ENCODE measurements at places on chromosomes 1 and 21.

- no peak for DNase-seq
These were observed 5.3 kb upstream of the SFT2D2 start for GRCh38 chr1:168220470-168220871.

- DNase-seq: no peak
These were observed 5.1 kb upstream of the FRRS1 start for GRCh38 chr1:99771513-99771918.

- no peak for DNase-seq
These were observed 20.5 kb downstream of the ELAPOR1 start for GRCh38 chr1:109134423-109134822.

GRCh38 chr1:59446257-59446901, 149.5 kb downstream of the FGGY start:
- DNase-seq: no peak

DNA sequence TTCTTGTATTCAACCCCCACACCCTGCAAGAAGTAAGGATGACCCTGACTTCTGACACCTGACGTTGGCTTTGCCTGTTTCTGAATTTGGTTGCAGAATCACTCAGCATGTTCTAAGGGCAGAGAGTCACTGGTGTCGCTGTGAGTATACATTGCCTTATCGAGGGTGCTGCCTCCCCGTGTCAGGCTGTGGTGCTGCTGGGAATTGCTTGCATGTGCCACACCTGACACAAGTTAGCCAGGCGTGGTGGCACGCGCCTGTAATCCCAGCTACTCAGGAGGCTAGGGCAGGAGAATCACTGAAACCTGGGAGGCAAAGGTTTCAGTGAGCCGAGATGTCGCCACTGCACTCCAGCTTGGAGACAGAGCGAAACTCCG, 45.9 kb downstream of the WDR4 start:
- no peak for DNase-seq

DNA sequence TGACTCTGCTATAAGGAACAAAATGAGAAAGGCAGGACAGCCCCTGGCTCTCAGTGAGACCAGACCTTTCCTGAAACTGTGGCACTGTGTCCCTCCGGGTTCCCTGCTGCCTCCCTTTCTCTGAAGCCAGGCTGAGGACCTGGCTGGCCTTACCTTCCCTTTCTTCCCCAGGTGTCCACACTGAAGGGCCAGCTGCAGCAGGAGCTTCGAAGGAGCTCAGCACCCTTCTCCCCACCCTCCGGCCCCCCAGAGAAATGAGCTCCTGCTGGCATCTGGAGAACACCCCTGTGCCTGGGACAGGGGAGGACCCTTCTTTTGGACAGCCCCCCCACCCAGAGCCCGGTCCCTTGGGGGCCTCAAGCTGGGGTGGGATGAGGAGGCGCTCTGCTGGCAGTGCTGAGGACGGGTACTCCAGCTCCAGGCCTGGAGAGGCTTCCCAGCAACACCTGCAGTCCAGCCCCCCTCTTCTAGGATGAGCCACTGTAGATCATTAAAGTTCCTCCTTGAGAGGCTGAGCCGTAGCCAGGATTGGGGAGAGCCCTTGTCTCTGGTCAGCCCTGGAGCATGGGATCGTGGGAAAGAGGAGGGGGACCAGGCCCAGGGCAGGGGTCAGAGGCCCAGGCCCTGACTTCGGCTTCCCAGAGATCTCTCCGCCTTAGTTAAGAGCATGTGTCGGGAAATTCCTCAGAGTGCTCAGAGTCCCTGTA, 8.1 kb downstream of the MFAP2 start:
- DNase-seq: no peak

DNA sequence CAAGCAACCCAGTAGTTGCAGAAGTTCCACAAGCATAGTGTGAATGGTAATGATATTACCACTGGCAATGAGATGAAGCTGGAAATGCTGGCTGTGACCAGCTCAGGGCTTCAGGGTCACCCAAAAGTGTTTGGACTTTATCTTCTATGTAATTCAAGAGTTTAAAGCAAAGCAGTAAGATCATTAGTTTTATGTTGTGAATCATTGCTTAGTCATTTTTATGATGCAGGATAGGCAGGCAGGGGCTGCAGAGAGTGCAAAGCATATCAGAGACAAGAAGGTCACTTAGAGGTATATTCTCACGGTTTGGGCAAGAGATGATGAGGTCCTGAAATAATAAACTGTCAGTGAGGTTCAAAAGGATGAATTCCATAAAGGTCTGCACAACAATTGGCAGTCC, 147.4 kb downstream of the OLFM3 start:
- no peak for DNase-seq

DNA sequence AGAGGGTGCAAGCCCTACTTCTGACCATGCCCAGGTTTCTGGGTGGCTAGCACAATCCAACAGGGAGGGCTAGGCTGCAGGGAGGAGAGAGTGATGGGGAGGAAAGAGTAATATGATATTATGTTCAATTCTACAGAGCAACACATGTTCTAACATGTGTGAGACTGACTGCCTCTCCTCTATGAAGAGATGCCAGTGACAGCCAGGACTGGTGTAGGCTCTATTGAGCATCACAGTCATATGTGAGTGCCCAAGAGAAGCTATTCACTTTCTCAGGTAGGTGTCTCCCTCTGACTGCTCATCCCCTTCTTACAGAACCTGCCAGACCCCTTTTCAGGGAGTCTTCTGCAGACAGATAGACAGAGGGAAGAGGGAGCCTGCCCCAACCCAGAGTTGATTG, 446.1 kb downstream of the SIPA1L2 start:
- DNase-seq: no peak

GRCh38 chr1:41456847-41457540, 27.5 kb downstream of the EDN2 start:
- no peak for DNase-seq

GRCh38 chr1:20153000-20153418, 13.9 kb downstream of the PLA2G2F start:
- DNase-seq: no peak

GRCh38 chr1:189151361-189151760, 1326.3 kb downstream of the BRINP3 start:
- no peak for DNase-seq

DNA sequence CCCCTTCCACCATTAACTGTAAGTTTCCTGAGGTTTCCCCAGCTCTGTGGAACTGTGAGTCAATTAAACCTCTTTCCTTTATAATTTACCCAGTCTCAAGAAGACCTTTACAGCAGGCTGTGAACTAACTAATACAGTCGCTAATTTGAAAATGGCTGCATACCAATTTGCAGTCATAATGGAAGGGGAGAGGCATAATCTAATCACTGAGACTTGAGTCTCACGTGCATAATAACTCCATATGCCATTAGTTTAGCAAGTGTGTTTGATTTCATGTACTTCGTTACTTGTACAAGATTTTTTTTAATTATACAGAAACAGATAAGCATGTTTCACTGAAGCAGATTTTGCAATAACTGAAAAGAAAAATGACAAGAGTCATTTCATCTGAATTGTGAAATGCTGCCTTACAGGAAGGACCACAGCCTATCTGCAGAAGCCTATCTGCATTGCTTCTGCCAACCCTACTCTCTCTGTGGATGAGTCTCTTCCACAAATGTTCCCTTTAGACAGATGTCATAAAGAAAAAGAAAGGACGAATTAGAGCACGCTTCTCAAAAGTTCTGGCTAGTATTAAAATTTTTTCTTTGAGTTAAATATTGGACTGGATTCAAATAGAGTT, 99.1 kb downstream of the PTGER3 start:
- DNase-seq: no peak

All from NCI-H187 (cell line).